ENCODE measurements at places on chromosomes 2 and 18. TPM values are rescaled to one million over a fixed set of nuclear protein-coding genes. Genes with fewer than 3 reads are reported as not detected.

The IL1RL2 gene
- 0.22 TPM for polyA plus RNA-seq

The NT5C1B gene
- not detected for polyA plus RNA-seq

The GCFC2 gene
- polyA plus RNA-seq, result 23.0 TPM

The NMUR1 gene
- polyA plus RNA-seq, result 0.37 TPM

The CYBRD1 gene
- polyA plus RNA-seq, result 56.3 TPM

The UGT1A8 gene
- polyA plus RNA-seq, result not detected

The GKN2 gene
- polyA plus RNA-seq, result not detected

The PCARE gene
- 0.29 TPM for polyA plus RNA-seq

The CREB1 gene
- polyA plus RNA-seq, result 4.6 TPM

The GMCL1 gene
- 2.9 TPM for polyA plus RNA-seq

The NRP2 gene
- polyA plus RNA-seq, result 2.7 TPM
